ENCODE measurements at places on chromosomes 7 and 10.

- no peak for DNase-seq
Observed at GRCh38 chr7:25615593-25615992, 387.3 kb upstream of the NPVF start.

DNA sequence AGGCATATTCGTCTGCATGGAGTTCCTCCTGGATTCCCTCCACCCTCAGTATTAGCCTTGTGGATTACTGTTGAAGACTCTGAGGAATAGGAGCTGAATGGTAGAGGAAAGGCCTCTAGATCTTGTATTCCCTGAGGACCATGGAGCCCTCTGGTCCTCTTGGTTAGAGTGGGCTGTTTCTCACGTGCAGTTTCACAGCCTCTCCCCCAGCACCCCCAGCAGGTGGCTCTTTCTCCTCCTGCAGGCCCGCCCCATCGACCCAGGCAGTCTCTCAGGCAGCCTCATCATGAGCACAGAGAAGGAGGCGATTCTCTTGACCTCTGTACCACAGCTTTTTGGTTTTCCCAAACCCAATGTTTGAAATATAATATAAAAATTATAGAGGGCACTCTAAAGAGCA, 102.0 kb downstream of the WNT2 start:
- DNase-seq, result no peak

GRCh38 chr10:124532106-124532641, 70.6 kb downstream of the LHPP start:
- no peak for DNase-seq

GRCh38 chr10:103157246-103157645, 35.8 kb downstream of the NT5C2 start:
- DNase-seq, result no peak

DNA sequence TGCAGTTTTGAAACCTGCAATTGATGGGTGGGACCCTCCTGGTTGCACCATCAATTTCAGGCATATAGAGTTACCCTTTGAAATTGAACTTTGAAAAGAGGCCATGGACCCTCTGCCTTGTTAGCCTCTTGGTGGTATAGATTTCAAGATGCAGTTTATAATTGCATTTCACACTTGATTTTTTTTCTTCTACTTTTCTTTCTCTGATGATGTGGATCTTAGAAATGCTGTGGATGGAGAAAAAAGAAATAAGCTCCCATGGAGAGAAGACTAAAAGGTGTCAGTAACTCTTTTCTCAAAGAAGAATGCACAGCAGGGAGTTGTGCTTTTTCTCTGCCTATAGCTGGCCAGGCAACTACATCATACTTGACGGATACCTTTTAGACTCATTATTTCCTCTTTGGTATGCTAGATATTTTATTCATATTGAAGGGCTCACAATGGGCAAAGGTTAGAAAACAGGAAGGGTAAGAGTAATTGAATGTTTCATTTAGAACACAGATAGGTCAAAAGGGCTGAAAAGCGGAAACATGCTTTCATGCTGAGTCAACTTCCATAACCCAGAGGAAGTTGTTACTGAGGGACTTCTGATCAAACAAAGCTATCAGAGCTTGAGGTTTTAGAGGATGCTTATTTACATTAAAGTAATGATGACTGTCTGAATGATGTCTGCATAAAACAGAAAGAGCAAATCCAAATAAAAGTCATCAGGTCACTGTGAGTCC, 773.2 kb upstream of the LRRN3 start:
- no peak for DNase-seq

DNA sequence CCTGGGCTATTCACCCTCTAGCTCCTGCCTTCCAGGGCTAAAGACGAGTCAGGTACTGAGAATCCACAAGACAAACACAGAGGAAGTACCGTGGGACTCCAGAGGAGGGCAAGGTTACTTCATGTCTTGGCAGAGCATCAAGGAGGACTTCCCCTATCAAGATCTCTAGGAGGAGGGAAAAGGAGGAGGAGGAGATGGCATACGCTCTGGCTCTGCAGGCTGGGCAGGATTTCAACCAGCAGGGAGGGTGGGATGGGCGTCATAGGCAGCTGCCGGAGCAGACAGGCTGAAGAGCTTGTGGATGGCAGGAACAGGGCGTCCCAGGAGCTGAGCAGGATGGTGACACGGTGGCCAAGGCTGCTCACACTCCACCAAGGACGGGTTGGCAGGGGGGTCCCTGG, 21.3 kb downstream of the MDH2 start:
- no peak for DNase-seq

DNA sequence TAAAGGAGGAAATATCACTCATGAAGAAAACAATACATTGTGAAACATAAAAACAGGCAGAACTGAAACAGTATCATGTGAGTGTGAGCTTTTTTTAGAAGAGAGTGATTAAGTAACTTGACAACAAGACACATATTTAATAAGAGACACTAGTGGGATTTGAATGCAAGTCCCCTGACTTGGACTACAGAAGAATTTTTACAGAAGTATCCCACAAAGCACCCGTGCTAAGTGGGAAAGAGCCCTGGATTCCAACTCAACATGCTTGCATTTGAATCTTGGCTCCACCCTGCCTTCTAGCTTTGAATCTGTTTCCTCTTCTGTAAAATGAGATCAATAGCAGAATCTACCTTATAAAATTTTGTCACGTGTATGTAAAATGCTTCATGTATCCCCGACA, 166.2 kb downstream of the ZNF365 start:
- DNase-seq, result no peak

- DNase-seq, result no peak
Observed at GRCh38 chr10:34854147-34854601, 39.1 kb upstream of the PARD3 start.

- DNase-seq, result no peak
Observed at GRCh38 chr10:20598590-20598989, 298.5 kb downstream of the NEBL start.

DNA sequence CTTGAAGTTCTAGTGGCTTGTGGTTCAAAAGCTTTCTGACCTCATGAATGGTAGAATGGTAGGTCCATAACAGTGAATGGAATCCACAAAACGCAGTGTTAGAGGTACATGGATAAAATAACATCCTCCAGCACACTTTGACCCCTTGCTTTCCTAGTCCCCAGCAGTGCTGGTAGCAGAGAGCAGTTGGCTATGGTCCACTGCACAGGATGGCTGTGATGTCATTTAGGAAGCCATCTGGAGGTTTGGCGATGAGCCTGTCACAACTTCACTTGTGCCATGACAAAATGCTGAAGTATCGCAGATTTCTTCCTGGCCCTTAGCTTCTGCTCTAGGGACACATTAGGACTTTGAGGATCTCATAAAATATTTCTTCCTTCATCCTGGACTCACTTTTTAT, 300.0 kb upstream of the FZD8 start:
- DNase-seq, result no peak

DNA sequence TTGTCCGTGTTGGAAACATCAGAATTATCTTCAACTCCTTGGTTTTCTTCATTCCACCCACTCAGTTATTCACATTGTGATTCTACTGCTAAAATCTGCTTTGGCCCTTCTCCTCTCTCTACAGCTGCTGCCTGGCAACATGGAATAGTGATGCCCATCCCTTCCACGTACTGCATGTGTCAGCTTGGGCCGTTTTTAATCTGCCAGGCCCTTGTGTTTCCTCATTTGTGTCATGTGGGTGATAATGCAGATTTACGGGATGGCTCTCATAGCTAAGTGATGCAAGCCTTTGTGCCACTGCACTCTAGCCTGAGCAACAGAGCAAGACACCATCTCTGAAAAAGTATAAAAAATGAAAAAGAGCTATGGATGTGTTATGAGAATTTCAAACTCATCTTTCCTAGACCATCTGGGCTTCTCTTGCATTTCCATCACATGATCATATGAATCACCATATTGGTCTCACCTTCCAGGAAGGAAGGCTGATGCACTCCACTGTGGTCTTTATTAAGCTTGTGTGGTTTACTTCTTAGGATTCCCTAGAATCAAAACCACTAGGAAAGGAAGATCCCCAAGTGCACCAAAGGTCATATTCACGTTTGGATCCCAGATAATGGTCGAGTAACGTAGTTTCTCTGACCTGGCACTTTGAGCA, 20.6 kb upstream of the CELF2 start:
- no peak for DNase-seq

- no peak for DNase-seq
Observed at GRCh38 chr7:79702116-79702515, 248.6 kb upstream of the MAGI2 start.

DNA sequence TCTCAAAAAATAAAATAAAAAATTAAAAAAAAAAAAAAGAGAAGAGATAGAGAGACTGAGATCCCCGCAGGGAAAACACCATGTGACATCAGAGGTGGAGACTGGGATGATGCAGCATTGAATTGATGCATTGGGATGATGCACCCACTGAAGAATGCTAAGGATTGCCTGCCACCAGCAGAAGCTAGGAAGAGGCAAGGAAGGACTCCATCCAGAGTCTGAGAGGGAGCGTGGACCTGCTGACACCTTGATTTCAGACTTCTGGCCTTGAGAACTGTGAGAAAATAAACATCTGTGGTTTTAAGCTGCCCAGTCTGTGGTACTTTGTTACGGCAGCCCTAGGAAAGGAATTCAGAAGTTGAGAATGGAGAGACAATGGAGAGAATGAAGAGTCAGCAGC, 89.8 kb upstream of the PRPS1L1 start:
- no peak for DNase-seq

DNA sequence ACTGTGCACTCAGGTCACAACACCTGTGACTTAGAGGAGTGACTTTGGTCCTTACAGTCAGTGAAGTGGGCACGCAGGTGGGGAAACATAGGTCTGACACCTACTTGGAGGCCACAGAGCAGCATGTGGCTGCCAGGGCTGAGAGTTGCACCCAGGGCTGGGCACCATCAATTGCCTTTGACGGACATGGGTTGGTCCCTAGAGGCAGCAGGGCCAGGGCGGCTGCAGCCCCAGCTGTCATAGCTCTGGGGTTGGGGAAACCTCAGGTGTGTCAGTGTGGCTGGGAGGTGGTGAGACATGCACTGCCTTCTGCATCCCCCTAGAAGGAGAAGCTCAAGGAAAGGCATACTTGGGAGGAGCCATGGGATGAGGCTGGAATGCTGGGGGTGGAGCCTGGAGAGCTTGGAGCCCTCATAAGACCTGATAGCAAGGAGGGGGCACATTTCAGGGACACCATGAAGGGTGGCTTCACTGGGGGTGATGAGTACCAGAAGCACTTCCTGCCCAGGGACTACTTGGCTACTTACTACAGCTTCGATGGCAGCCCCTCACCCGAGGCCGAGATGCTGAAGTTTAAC, at the start of gene INMT:
Gene INMT (plus strand): TSS at position 440 of the 578 bp plus-strand sequence. CDS start 16 bp downstream, at position 456.
- no peak for DNase-seq

DNA sequence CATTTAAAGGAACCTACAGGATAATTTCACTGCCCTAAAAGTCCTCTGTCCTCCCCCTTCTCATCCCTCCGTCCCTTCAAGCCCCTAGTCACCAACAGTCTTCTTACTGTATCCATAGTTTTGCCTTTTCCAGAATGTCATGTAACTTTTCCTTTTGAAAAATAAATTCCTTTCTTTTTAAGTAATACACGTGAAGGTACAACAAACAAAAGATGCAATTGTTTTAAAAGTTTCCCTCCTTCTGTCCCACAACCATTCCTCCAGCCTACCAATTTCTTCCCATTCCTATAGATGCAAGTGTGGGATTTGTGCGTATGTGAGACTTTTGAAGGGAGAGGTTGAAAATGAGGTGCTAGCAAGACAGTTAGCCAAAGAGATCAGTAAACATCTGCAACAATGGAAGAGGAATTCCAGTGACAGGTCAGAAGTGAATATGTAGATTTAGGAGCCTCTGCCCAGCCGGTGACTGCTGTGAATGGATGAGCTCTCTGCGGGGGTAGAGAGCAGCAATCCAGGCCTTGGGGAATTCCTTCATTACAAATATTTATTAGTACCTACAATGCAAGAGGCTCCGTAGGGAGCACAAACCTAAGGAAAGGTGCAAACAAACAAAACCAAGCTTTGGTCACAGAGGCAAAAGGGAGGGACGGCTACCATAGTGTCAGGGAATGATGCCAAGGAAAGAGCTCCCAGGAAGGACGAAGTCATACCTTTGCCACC, 243.6 kb downstream of the SKIDA1 start:
- no peak for DNase-seq

GRCh38 chr7:84497873-84498272, 303.3 kb upstream of the SEMA3A start:
- no peak for DNase-seq

DNA sequence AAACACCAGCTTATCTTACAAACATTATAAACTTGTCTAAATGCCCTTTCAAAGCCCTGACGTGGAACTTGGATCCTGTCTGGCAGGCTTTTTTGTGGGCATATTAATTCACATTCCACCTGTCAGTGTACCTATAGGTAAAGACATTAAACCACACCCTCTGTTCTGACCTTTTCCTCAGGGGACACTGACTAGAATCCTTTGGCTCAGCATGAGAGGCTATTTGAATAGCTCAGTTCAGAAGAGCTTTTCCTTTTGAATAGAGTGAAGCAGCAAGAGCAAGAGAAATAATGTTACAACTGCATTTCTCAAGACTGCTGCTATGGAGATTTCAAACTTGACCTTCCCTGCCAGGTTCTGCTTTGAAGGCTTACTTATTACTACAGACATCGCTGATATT, 76.9 kb downstream of the CYP51A1 start:
- peak; percentile 49 for DNase-seq

DNA sequence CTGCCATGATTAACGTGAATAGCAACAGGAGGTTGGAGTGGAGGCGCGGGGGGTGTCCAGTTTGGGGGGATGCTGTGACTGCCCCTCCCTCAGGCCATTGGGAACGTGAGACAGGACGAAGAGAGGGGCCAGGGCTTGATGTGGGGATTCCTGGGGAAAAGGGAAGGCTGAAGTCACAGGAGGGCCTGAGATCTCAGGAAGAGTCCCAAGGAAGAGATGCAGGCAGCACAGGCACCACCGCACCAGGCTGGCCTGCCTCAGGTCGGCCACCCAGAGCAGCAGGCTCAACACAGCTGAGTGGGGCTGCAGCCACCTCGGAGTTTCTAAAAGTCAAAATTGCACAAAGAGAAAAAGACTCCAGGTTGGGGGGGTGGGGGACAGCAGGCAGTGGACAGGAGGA, 86.7 kb downstream of the SLIT1 start:
- no peak for DNase-seq

- no peak for DNase-seq
Observed at GRCh38 chr7:152902054-152902453, 142.5 kb downstream of the ACTR3B start.

- DNase-seq, result no peak
Observed at GRCh38 chr7:114345494-114345893, 69.1 kb upstream of the FOXP2 start.

DNA sequence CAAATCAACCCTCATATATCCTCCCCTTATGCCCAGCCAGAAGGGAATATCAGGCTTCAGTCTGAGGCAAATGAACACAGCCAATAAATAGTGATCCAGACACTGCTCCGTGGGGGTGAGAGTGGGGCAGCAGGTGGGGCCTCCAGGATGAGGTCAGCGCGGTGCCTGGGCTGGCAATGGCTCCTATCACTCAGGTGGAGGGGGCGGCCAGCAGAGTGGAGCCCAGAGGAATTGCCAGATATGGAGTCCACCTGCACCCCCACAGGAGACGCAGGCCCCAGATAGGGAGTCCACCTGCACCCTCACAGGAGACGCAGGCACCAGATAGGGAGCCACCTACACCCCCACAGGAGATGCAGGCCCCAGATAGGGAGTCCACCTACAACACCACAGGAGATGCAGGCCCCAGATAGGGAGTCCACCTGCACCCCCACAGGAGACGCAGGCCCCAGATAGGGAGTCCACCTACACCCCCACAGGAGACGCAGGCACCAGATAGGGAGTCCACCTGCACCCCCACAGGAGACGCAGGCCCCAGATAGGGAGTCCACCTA, 78.0 kb upstream of the PPP2R2D start:
- no peak for DNase-seq
